GM23338 (cell line): ENCODE measurements at places on chromosomes 2 and 18. TPM values are rescaled to one million over a fixed set of nuclear protein-coding genes. Genes with fewer than 3 reads are reported as not detected.

The POU3F3 gene
- total RNA-seq: 0.24 TPM in 1 of 2 replicates, not detected in the other

GRCh38 chr2:46926863-46927262 lies 11.3 kb upstream of the MCFD2 start:
- no peak for DNase-seq

The UGT1A8 gene
- total RNA-seq: 0.45 TPM in 1 of 2 replicates, not detected in the other

DNA sequence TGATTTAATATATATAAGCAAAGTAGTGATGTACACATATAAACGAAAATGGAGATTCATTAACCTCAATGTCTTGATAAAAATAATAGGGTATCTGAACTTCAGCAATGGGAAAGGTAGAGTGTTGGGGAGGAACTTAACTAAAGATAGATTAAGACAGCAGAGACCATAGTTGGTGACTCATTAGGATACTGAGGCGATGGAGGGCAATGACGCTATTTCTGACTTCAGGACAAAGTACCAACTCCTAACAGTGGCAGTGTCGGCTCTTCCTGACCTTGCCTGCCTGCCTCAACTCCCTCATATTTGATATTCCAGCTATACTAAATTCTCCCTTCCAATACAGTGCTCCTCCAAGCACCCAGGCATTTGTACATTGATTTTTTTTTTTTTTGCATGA lies 98.6 kb downstream of the CDH2 start:
- no peak for DNase-seq

The ASB1 gene
- total RNA-seq: 18.9 and 23.9 TPM in 2 replicates

- DNase-seq: peak; percentile 75
These were observed 5.1 kb downstream of the FIGLA start for GRCh38 chr2:70785137-70785911.

DNA sequence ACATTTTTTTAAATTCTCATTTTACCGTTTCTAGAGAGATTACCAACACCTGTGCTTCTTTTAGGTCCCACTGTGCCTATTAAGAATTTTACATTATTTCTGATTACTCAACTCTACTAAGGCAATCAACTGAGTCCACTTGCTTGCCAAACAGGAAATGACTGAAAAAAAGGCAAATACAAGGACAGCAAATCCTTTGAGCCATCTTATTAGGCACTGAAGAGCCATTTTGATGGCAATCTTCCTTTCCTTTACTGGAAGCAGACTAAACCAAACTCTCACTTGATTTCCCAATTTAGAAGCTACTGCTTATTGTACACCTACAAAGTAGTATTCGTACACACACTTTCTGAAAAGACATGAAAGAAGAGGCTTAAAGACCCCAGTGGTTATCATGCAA lies 121.4 kb upstream of the COL3A1 start:
- DNase-seq: no peak

- no peak for DNase-seq
These were observed 3.7 kb downstream of the IER3IP1 start for GRCh38 chr18:47172476-47172875.

- peak; percentile 92 for DNase-seq
These were observed 104.3 kb downstream of the CSRNP3 start for GRCh38 chr2:165573534-165574461.

GRCh38 chr2:95700519-95700918 lies 108.7 kb downstream of the TRIM43 start:
- DNase-seq: no peak

- DNase-seq: no peak
These were observed 296.9 kb downstream of the FBXO15 start for GRCh38 chr18:73850782-73851181.

DNA sequence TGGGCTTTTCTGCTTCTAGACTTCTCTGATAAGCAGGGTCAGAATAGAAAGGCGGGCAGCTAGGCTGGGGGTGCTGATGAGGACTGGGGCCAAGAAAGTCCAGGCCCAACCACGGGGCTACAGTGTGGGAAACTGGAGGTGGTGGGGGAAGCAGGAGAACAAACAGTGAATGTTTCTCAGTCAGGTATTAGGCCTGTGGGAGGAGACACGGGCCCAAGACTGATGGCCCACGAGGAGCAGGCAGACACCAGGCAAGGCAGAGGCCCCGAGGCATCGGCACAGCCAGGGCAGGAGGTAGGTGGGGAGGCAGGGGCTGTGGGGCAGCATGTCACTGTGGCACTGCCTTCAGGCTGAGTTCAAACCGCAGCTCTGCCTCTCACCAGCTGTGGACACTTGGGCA lies 40.7 kb downstream of the KCNIP3 start:
- DNase-seq: no peak

DNA sequence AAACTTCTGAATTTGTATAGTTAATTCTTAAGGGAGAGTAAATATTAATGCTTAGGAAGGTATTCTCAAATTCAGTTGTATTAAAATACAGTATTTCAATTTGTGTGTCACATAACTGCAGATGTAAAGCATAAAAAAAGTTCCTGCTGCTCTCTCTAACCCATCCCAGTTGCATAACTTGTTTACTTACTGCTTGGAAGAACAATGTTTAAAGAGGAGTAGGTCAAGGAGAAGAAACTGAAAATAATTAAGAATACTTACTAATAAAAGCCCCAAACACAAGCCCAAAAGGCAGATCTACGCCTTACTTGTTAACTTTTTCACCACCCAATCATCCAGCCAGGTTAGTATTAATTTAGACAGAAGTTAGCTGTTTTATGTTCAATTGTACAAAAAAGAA lies 81.2 kb downstream of the ORC4 start:
- DNase-seq: no peak

- no peak for DNase-seq
These were observed 18.6 kb downstream of the RMC1 start for GRCh38 chr18:23521907-23522306.

DNA sequence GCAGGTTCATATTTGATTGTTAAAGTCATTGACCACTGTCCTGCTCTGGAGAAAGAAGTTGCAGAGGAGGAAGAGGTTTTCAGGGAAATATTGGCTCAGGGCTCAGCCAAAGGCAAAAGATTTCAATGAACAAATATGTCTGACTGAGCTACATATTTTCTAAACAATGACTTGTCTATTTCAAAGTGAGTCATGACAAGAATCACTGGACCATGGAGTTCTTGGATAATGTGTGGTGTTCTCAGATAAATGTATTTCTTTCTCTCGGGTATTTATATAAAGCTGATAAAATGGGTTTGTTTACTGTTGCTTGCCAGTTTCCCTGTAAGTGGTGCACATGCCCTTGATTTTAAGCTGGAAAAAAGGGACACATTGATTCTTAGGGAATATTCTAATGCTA lies 34.3 kb upstream of the RMP24 start:
- DNase-seq: no peak

The GALNT3 gene
- total RNA-seq: 17.1 and 38.1 TPM in 2 replicates

- peak; percentile 14 for DNase-seq
These were observed 8.8 kb upstream of the FECH start for GRCh38 chr18:57595347-57595746.

DNA sequence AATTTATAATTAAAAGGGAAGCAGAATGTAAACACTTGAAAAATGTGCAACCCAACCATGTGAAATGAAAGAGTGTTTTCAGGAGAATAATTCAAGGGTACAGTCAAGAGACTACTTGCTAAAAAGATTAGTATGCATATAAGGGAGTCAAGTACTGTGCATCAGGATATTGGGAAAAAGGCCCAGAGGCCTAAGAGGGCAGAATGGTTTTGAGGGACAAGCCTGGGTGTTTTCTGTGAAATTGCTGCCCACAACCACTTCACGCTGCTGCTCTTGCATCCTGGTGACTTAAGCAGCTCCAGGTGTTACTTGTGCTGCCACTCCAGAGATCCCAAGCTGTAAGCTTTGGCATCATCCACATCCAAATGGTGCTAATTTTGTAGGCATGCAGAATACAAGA lies 165.2 kb downstream of the AGPS start:
- DNase-seq: no peak

GRCh38 chr2:216904974-216905373 lies 45.1 kb upstream of the TNP1 start:
- no peak for DNase-seq

GRCh38 chr2:68574202-68574791 lies 69.1 kb upstream of the PROKR1 start:
- no peak for DNase-seq

DNA sequence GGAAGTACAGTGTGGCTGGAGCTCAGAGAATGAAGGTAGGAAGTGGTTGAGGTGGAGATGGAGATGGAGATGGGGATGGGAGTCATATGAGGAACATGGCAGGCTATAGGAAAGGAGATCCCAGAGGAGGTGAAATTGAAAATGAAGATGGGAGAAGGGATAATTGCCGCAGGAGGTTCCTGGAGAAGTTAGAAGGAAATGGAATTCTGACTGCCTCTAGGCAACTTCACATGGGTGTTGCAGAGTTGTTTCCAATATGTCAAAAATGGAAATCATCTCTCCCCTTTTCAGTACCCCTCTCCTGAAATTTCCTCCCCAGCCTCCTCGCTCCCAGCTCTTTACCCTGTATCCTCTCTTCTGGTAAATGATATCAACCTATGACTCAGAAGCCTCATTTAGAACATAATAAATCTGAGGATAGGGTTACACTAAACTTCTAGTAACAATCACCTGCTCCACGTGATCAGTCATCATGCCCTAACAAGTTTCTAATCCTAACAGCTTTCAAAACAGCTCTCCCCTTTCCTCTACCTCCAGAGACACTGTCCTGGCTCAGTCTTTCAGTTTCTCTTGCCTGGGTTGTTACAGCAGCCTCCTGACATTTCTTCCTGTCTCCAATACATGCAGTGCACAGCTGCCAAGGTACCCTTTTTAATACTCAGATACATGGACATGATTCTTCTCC lies 201.9 kb upstream of the RBMS1 start:
- DNase-seq: no peak

DNA sequence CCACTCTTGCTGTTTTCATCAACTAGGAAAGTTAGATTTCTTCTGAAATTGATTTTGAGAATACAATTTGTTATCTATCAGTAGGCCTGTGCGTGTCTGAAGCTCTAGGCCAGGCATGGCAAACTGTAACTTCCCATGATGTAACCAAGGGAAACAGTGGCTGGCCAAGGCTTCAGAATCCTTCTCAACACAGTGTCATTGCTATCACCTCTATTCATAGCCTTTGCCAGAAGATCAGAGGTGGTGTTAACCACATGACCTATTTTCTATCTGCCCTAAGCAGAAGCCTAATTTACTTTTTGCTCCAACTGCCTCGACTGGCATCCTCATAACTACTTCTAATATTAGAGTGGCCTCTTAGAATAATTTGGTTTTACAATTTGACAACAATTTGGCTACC lies 2.5 kb downstream of the ITGB6 start:
- DNase-seq: no peak

GRCh38 chr2:8238521-8239230 lies 443.2 kb upstream of the ID2 start:
- no peak for DNase-seq

- no peak for DNase-seq
These were observed 979.2 kb downstream of the CNTNAP5 start for GRCh38 chr2:125004106-125004800.

DNA sequence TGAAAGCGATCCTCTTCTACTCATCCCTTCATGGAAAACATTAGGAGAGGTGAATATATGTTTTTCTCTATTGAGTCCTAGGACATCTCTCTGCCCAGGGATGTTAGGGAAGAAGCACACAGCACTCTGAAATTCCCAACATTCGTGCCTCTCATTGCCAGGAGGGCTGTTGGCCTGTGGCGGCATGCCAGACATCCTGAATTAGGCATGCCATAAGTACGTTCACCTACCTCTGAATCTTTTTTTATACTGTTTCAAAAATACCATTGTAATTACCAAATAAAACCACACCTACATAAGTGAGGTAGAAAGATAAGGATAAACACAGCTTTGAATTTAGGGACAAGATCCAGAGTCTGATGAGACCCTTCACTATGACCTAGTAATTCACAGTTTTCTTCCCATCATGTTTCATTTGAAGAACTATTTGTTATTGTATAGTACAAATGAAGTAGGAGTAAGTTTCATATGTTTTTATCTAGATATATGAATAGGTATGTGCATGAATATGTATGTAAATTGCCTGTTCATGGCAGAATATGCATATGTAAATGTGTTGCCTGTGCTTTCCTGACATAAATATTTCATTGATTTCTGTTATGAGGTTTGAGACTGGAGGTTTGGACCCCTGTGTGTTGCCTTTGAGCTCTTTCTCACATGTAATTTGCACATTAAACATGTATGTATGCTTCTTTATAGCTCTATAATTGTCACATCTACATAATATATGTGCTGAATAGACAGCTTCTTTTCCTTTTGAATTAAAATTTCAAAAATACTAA lies 66.6 kb upstream of the STAM2 start:
- no peak for DNase-seq

GRCh38 chr2:171595896-171596295 lies 73.6 kb downstream of the CYBRD1 start:
- no peak for DNase-seq

The TRABD2A gene
- 12.1 and 15.7 TPM in 2 replicates for total RNA-seq

- DNase-seq: peak; percentile 81
These were observed at the start of gene FRZB for GRCh38 chr2:182866461-182867406. Gene FRZB, minus strand, starts transcription at chr2:182866637. Its CDS starts 85 bp downstream, at chr2:182866552.

DNA sequence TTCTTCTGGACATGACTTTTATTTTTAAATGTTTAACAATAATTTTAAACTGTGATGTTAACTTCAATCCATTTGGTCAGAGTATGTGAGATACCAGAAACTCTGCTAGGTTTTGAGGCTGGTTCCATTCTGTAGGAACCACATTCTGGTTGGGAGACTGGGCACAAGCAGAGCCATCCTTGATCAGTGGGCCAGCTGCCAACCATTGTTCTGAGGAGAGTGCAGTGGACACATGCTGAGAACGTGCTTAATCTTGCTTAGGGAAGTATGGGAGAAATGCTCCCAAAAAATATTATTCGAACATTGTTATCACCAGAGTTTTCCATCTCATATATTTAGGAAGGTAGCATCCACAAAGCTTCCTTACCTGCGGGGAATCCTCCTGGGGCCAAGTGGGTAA lies 155.8 kb downstream of the RTN4 start:
- DNase-seq: no peak

DNA sequence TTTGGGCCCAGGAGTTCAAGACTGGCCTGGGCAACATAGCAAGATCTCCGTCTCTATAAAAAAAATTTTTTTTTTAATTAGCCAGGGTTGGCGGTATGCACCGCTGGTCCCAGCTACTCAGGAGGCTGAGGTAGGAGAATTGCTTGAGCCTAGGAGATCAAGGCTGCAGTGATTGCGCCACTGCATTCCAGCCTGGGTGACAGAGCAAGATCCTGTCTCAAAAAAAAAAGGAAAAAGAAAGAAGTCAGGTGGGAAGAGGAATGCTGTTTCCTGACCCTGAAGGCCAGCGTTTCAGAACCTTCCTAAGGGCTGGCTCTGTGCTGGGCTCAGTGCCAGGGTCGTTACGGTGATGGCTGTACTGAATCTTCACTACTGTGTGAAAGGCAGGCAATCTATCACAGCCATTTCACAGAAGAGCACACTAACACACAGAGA lies 35.0 kb upstream of the AGAP1 start:
- no peak for DNase-seq

- peak; percentile 12 for DNase-seq
These were observed 128.5 kb downstream of the QPCT start for GRCh38 chr2:37472959-37473358.

The LOXL3 gene
- 12.2 and 14.9 TPM in 2 replicates for total RNA-seq

The CCDC195 gene
- not detected in 2 replicates for total RNA-seq
